Mammary epithelial cell (primary cell): ENCODE measurements at places on chromosomes 5 and 9.

DNA sequence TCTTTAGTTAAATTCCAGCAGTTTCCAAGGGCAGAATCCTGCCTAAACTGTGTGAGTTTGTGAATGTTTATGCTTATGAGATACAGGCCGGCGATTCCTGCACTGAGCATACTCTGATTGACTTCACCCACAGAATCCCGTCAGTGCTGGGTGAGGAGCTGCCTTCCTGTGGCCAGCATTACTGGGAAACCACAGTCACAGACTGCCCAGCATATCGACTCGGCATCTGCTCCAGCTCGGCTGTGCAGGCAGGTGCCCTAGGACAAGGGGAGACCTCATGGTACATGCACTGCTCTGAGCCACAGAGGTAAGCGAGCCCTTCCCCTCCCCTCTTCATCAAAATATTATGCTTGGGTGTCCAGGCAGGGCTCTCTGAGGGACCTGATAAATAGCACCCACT is 103.7 kb downstream of the CMYA5 start:
- DNase-seq: no peak

GRCh38 chr5:23071682-23072081 is 218.5 kb upstream of the CDH12 start:
- no peak for DNase-seq

DNA sequence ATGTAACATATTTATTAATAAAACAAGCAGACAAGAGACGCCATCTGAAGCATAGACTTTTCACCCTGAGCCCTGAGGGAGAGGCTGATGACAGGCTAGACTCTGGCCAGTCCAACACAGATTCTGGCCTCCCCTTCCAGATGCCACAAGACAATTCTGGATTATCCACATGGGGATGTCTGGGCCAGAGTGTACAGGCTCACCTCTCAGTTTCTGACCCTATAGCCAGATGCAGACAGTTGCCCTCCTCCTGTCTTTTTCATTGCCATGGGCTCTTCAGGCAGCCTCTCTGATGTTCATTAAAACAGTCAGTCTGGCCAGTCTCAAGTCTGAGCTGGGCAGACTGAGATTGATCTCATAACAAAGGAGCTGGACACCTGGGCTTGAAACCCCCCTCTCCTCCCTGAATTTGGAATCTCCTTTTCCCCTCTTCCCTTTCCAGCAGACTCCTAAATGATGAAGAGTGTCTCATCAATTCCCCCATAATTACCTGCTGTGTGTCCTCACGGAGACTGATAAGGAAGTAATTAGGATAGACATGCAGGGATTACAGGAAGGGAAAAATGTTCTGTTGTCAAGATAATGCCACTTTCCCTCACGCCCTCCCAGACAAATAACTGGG is 89.6 kb downstream of the ASTN2 start:
- DNase-seq: no peak

- no peak for DNase-seq
These were observed 83.7 kb downstream of the MYO10 start for GRCh38 chr5:16852251-16853005.

DNA sequence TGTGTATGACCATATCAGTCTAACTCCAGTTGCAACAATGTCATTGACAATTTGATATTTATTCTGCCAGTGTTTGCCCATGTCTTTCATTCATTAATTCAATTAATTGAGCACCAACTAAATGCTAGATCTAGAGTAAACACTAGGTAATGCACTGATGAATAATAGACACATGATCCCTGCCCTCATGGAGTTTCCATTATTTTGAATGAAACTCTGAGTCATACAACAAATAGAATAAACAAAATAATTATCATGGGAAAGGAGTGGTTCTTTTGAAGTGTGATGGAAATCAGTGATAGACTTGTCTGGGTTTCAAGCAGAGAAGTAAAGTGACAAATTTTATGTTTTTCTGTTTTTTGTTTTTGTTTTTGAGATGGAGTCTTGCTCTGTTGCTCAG is 4.6 kb downstream of the ARHGEF37 start:
- DNase-seq: peak; percentile 53
